ENCODE measurements at places on chromosomes 3 and 15.

DNA sequence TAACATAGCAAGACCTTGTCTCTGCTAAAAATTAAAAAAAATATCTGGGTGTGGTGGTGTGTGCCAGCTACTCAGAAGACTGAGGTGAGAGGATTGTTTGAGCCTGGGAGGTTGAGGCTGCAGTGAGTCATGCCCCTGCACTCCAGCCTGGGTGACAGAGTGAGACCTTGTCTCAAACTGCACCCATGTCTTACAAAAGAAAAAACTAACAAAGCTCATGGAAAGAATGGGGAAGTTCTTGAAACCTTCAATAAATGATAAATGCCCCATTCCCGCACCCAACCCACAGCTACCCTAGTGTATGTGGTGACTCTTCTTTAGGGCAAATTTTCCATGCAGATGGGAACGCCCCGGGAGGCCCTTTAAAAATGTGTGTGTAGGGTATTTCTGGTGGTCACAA, 28.3 kb downstream of the RPLP1 start:
- no peak for DNase-seq

GRCh38 chr3:38084334-38085310, 45.6 kb downstream of the DLEC1 start:
- peak; percentile 16 for DNase-seq

DNA sequence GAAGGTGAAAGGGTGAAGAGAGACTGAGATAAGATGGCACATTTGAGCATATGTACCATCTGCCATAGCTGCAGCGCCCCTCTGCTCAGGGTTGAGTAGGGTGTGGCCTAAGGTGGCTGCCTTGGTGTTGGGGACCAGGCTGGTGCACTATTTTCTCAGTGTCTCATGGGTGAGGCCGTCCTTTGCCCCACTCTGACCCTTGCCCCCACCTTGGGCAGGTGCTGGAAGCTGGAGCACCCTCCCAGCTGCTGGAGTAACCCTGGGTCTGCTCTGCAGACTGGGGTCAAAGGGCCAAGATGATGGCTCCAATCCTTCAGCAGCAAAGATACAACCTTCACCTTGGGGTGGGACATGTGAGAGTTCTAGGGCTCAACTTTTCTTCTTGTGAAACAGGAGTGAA, 69.2 kb downstream of the DAPK2 start:
- DNase-seq, result no peak

- DNase-seq, result no peak
These were observed 54.1 kb downstream of the SCN5A start for GRCh38 chr3:38595393-38595792.

DNA sequence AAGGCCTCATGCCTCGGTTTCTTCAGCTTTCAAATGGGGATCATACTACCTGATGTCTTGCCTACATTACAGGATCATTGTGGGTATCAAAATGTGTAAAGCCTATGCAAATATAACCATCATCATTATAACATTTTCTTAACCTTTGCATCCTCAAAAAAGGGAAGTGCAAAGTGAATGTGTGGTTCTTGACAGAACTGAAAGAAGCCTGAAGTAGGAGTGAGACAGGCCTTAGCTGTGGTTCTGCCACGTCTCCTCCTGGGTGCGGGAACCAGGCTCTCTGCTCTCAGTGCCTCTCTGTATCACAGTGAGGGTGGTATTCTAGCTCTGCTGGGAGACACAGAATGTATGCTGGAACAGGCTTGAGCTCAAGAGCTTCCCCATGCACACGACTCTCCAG, 316.9 kb upstream of the ICE2 start:
- DNase-seq, result no peak

GRCh38 chr15:26721232-26721967, 51.5 kb downstream of the GABRB3 start:
- no peak for DNase-seq
